Activated CD8-positive, alpha-beta memory T cell treated with anti-CD3 and anti-CD28 coated beads for 4 hours (primary cell): ENCODE measurements at places on chromosomes 1 and 21.

- DNase-seq, result no peak
Measured at GRCh38 chr1:153586347-153586746, 20.7 kb upstream of the S100A2 start.

- DNase-seq, result no peak
Measured at GRCh38 chr1:77468949-77469710, 187.3 kb downstream of the AK5 start.

DNA sequence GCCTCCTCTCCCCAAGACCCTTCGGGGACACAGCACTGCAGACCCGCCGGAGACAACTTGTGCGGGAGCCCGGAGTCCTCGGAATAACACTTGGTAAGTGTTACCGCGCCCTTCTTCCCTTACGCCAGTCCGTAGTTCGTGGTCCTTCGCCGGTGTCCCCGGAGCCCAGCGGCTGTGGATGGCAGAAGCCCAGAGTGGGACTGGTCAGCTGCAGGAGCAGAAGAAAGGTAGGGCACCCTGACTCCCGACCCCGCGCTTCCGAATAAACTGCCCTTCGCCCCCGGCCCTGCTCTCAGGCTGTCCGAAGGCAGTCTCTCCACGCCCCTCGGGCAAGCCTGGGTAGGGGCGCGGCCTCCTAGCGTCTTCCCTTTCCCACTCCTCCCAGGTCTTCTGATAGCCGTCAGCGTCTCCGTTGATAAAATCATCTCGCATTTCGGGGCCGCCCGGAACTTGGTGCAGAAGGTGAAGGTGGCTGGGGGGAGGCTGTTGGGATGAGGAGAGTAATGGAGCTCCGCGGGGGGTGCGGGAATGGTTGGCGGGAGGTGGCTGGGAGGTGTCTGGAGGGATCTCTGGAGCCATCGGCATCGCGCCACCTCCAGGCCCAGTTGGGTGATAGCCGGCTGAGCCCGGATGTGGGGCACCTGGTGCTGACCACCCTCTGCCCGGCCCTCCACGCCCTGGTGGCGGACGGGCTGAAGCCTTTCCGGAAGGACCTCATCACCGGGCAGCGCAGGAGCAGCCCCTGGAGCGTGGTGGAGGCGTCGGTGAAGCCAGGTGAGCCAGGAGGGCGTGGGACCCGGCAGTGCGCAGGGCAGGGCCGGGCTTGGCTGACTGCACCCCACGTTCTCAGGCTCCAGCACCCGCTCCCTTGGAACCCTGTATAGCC, 4.3 kb downstream of the RUSC1 start:
- no peak for DNase-seq

DNA sequence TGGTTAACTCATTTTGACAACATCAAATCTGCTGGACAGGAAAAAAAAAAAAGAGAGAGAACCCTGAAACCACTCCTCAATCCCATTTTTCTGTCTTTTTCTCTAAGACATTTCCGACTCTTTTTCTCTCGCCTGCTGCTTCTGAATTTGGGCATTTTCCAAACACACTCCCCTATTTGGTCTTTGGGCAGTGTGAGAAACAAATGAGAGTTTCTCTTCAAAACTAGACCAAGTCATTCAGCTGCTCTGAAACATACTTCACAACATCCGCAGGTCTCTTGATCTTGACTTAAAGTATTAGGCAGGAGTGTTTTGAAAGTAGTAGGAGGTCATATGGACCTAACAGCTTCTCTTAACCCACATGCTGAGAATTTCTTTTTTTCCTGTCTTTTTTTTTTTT, 364.8 kb upstream of the ESRRG start:
- DNase-seq, result no peak

GRCh38 chr21:37751268-37751975, 164.8 kb downstream of the KCNJ6 start:
- no peak for DNase-seq

DNA sequence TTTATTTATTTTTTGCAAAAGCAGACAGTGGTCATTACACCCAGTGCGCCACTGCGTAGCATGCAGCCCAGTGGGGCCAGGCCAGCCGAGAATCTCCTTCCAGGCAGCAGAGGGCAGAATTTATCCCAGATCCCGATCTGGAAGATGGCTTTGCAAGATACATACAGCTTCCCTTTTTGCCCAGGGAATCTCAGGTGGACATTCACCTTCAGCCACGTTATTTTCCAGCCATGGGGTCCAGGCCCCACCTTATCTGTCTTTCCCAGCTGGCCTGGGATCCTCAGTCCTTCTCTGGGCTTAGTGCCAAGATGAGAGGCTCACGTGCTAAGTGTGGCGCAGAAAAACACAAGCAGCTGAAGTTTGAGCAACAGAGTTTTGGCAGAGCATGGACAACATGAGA, 123.6 kb downstream of the AJAP1 start:
- no peak for DNase-seq

DNA sequence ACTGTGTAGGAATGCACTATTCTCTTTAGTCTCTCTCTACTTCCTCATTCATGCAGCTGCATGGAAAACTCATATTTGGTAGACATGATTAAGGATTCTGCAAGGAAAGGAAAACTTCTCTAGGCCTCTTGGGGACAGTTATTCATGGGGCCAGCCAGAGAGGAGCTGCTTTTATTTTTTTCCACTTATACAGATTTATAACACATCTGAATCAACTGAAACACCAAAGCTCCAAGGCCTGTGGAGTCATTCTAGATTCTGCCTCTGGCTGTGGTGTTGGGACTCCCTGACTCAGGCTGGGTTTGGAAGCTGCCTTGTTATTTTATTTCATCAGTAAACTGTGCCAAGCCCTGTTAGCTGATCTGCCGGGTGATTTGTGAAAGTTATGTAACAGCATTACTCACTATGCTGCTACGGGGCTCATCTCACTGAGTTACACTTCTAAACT, 83.9 kb upstream of the EDEM3 start:
- no peak for DNase-seq

GRCh38 chr1:183622013-183622412, 13.6 kb downstream of the ARPC5 start:
- DNase-seq, result no peak

DNA sequence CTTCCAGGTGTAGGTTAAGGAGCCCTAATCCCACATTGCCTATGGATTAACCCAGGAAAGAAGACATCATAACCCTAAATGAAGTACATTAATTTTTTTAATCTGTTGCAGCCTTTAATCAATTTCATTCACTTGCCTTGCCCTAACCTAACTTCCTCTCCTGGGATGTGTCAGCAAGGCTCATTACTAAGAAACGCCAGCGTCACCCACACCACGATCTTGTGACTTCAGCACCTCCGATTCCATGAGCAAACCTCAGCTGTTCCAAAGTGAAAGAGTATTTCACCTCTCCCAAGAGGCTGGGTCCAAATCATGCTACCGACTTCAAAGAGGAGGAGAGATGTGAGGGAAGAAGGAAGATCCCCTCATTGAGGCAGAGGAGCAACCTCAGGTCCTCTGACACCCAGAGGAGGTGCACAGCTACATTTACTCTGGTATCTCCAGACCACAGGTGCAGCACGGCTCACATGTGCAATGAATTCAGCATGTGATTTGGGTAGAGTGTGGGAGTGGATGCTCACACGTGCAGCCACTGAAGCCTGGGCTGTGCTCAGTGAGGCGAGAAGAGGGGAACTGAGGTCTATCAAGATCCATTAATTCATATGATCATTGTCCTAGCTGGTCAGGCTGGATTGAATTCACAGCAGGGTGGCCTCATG, 134.1 kb downstream of the SLC30A10 start:
- no peak for DNase-seq

- DNase-seq, result no peak
Measured at GRCh38 chr1:15734901-15735300, 1.2 kb upstream of the SLC25A34 start.

- no peak for DNase-seq
Measured at GRCh38 chr1:165451691-165452090, 6.8 kb upstream of the RXRG start.

- no peak for DNase-seq
Measured at GRCh38 chr1:97352936-97353382, 567.9 kb downstream of the DPYD start.

GRCh38 chr1:77876884-77877283, 11.5 kb upstream of the NEXN start:
- DNase-seq, result no peak

GRCh38 chr1:168585191-168585590, 8.8 kb downstream of the XCL1 start:
- DNase-seq, result no peak

GRCh38 chr21:29365661-29366265, 67.0 kb downstream of the BACH1 start:
- no peak for DNase-seq

- DNase-seq, result no peak
Measured at GRCh38 chr1:86460998-86461397, 7.7 kb upstream of the CLCA1 start.

DNA sequence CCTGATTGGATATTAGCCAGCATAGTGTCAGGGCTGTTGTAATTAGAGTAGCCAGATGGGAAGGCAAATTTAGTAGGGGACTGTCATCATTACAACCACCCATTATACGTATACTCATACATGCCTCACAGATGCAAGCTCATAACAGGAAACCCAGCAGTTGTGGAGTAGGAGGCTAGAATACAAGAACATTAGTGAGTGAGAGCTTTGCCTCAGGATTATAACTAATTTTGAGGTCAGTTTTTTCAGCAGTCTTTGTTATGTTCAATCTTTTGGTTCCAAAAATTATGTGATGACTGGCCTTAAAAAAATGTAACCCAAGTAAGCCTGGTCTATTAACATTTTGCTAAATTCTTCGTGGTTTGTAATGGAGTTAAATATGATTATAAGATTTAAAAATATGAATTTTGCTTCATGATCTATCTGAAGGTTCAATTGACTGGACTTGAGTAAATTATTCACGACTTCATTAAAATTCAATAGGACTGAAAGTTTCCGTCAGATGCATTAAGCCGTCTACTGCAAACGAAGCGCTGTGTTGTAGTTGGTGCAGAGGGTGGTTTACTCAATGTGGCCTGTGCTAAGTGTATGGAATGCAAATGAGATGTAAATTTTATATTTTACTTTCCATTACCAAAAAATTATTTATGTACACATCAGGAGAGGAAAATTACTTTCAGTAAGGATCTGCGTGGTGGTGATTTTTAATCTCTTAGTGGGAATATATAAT, 48.8 kb downstream of the KCNK1 start:
- no peak for DNase-seq

DNA sequence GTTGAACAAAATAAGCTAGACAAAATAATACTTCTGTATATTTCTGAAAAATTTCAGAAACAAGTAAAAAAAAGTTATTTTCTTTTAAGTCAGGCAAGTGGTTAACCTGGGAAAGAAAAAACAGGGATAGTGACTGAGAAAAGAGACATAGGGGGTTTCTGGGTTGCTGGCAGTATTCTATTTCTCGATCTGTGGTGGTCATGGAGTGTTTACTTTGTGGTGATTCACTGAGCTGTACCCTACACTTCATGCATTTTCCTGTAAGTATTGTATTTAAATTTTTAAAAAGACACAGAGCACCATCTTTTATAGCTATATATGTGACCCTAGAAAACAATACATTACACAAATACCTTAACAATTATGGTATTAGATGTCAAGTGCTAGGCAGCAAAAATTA, 58.2 kb downstream of the ZNF644 start:
- DNase-seq, result no peak

- no peak for DNase-seq
Measured at GRCh38 chr21:28794371-28794851, 198.3 kb downstream of the LTN1 start.

DNA sequence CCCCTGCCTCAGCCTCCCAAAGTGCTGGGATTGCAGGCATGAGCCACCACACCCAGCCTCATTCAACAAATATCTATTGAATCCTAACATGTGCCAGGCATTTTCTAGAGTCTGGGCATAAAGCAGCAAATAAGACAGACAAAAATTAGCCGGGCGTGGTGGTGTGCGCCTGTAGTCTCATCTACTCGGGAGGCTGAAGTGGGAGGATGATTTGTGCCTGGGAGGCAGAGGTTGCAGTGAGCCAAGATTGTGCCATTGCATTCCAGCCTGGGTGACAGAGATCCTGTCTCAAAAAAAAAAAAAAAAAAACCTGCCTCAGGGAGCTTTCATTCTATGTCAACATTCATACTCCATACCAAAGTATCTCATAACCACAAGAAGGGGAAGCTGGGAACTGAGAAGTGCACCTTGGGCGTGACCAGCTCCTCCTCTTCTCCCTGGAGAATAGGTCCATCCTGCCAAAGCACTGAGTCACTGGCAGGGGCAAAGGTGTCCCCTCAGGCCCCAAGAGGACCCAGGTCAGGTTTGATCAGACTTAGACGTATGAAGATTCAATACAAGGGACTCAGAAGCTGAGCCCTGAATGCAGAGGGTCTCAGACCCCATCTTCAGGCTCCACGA, 36.8 kb upstream of the PPP1R15B start:
- no peak for DNase-seq

DNA sequence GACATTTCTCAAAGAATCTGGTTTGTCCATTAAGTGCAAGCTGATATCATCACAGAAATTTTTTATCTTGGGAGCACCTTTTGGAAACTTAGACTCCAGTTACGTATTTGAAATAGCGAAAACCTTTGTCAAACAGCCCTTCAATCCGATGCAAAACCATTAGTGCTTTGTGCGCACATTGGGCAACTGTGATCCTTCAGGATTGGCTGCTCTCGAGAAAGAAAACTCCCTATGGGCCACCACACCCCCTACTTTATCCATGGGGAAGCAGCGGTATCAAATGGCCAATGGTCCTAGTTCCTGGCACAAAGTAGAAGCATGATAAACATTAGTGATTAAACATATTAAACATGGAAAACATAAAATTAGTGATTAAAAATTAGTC, 16.0 kb upstream of the CD55 start:
- no peak for DNase-seq

- no peak for DNase-seq
Measured at GRCh38 chr21:44437371-44437695, 18.0 kb upstream of the LRRC3 start.

- no peak for DNase-seq
Measured at GRCh38 chr1:14872762-14873161, 274.3 kb downstream of the KAZN start.

GRCh38 chr1:207361889-207362288, 40.4 kb downstream of the CD55 start:
- no peak for DNase-seq

- no peak for DNase-seq
Measured at GRCh38 chr1:214445831-214446614, 105.4 kb downstream of the PTPN14 start.

GRCh38 chr1:153288634-153289275, 24.0 kb downstream of the PGLYRP3 start:
- no peak for DNase-seq

DNA sequence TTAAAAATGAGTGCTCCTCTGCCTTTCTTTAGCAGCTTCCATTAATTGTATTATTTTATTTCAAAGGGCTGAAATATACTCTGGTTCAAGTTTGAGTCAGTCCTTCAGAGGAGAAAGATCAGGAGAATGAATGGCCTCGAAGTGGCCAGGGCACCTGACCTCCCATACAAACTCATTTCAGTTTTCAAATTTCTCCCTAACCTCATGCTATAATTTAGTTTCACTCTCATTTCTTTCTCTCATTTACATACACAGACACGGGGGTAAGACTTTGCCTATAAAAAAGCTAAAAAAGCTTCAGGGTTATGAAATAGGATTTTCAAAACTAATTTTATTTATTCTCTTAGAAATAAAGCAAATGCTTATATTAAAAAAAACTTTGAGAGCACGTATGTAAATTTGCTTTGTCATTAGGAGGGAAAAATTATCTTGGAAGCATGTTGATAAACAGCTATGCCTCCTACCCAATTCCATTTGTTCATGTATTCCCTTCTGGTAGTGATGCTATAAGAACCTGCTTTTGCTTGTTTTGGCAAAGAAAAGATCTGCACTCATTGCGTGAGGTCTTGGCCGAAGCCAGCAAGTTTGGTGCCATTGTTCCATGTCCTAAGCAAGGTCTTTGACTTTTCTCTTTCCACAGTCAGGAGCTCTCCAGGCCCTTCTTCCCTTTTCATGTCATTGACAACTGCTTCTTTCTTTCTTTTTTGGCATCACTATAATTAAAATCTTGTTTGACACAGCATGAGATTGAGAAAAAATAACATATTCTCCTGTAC, 80.4 kb upstream of the LRRC53 start:
- DNase-seq, result no peak
